Caco-2 (cell line): ENCODE measurements at places on chromosomes 4 and X. TPM values are rescaled to one million over a fixed set of nuclear protein-coding genes. Genes with fewer than 3 reads are reported as not detected.

The SPATA18 gene
- total RNA-seq = not detected in 2 replicates

The SPRY1 gene
- 23.2 and 23.4 TPM in 2 replicates for total RNA-seq

The RASGEF1B gene
- total RNA-seq = 24.8 and 32.3 TPM in 2 replicates

The PRR32 gene
- total RNA-seq = not detected in 2 replicates

The HPSE gene
- 3.1 and 3.9 TPM in 2 replicates for total RNA-seq

The ARHGAP6 gene
- 0.50 and 0.84 TPM in 2 replicates for total RNA-seq

The ABLIM2 gene
- total RNA-seq = 0.23 TPM in 1 of 2 replicates, not detected in the other

The SYTL4 gene
- total RNA-seq = 4.1 and 6.1 TPM in 2 replicates

The XKRX gene
- 28.7 and 29.7 TPM in 2 replicates for total RNA-seq

The NOCT gene
- 21.5 and 25.4 TPM in 2 replicates for total RNA-seq

The OPRPN gene
- total RNA-seq = not detected in 2 replicates

The PDGFRA gene
- 97.4 and 122 TPM in 2 replicates for total RNA-seq

The MFAP3L gene
- total RNA-seq = 1.9 and 2.5 TPM in 2 replicates

The ERAS gene
- total RNA-seq = not detected in 2 replicates

The F8A3 gene
- 7.5 and 8.5 TPM in 2 replicates for total RNA-seq

The CCSER1 gene
- 3.6 and 4.1 TPM in 2 replicates for total RNA-seq

The VCX3A gene
- total RNA-seq = not detected in 2 replicates
